ENCODE measurements at places on chromosomes 16 and 17.

DNA sequence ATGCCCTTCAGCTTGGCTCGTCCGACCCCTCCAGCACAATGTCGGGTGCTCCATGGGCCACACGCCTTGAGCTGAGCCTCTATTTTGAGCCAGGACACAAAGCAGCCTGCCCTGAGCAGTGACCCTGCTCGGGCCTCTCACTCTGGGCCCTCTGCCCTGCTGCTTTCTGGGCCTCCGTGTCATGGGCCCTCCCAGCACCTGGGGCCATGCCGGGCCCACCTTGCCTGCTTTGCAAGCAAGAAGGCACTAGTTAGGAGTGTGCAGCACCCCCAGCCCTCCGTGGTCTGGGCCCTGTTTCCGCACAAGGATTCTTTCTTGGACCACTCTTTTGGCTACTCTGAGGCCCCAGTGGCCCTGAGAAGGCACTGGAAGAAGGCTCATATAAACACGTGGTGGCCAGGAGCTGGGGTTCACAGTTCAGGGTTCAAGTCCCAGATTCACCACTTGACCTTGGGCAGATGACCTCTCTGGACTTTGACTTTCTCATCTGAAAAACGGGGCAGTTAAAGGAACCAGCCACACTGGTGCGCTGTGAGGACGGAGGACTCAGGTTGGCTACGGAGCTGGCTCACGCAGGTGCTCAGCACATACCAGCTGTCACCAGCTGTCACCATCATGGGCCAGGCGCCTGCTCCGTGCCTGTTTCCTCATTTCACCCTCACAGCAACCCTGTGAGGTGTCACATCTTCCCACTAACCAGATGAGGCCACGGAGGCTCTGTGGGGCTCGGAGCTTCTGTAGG, 166.0 kb upstream of the GSE1 start:
- DNase-seq, result no peak

DNA sequence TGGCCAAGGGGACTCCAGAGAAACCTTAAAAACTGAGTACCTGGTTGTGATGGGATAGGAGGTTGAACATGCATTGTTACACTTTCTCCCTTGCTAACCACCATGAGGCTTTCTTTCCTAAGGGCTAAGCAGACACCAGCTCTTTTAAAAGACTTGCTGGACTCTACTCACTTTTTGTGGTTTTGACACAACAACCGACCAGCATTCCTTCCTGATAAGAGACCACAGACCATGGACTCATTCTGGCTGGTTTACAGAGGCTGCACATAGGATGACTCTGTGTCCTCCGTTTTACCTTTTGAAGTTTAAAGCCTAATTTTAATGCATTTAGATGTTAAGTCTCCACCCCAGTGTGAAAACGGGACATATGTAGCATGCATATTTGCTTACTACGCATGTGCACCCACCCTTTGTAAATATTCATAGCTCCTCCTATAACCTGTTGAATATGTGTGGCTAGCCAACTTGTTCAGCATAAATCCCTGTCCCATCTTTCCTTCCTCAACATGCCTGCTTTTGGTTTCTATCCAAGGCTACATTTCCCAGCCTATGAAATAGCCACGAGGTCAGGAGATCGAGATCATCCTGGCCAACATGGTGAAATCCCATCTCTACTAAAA, 475.9 kb downstream of the GRIN2A start:
- DNase-seq, result no peak

DNA sequence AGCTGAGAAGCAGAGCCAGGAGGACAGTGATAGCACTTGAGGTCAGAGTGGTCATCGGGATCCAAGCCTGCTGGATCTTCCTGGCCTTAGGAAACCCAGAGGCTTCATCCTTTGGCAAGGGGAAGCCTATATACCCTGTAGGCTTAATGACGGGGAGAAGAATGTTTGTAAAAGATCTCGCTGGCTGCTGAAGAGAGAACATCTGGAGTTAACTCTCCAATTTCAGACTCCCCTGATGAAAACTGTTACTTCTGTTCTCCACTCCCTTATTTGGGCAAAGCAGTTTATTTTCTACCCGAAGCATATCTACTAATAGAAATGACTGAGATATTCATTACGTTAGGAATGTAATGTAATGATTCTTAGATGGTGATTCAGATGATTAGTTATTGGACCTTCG, 487.0 kb downstream of the CDH13 start:
- DNase-seq, result no peak

GRCh38 chr17:48004983-48005382, 32.6 kb downstream of the COPZ2 start:
- DNase-seq, result no peak

GRCh38 chr17:79057737-79058385, 16.8 kb upstream of the ENGASE start:
- DNase-seq, result no peak

DNA sequence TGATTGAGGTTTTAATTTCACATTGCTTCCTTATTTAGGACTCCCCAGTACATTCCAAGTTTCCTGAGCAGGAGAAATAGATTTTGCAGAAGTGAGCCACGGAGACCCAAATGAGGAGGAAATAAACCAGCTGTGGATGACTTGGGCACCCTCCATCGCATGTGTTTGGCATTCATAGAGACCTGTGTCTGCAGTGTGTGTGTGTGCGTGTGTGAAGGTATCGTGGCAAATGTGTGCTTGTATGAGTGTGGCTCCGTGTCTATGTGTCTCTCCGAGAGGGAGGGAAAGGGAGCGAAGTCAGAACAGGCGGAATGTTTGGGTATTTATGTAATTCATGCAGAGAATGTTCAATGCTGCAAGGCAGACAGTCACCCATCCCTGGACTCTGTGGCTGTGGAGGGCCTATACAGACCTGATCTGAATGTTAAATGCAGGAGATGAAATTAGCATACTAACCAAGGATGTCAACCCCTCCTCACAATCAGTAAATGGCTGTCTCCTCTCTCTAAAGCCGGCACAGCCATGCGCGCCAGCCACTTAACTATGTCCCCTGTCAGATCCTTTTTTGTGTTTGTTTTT, 186.0 kb upstream of the ZFHX3 start:
- no peak for DNase-seq

DNA sequence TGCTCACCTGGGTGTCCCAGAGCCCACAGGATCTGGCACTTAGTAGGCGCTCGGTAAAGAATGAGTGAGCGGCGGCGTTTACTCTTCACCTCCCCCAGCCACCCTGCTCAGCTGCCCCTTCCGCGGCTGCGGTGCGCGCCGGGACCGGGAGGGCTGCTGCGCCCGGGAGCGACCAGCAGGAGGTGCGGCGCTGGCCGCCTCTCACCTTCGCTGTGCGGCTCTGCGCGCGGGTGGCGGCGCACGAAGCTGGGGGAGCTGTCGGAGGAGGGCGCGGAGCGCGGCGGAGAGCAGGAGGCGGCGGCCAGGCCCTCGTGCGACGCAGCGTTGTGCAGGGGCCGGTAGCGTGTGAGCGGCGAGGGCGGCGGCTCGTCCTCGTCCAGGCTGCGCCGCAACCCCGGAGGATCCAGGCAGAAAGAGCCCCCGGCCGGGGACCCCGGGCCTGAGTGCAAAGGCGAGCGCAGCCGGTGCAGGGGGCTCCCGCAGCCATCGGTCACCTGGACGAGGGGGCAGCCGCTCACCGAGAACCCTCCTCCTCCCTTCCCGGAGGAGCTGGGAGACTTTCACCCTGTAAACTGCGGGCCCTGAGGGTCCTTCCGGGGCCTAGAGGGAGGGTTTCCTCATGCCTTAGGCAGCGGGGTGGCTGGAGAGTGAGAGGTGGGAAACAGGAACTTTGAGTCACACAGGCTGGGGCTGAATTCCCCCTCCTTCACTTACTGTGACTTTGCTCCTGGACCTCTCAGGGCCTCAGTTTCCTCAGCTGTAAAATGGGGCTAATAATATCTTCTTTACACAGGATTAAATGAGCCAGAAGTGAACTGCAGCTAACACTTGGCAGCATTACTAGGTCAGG, 12.5 kb downstream of the SAMD14 start:
- DNase-seq, result no peak

DNA sequence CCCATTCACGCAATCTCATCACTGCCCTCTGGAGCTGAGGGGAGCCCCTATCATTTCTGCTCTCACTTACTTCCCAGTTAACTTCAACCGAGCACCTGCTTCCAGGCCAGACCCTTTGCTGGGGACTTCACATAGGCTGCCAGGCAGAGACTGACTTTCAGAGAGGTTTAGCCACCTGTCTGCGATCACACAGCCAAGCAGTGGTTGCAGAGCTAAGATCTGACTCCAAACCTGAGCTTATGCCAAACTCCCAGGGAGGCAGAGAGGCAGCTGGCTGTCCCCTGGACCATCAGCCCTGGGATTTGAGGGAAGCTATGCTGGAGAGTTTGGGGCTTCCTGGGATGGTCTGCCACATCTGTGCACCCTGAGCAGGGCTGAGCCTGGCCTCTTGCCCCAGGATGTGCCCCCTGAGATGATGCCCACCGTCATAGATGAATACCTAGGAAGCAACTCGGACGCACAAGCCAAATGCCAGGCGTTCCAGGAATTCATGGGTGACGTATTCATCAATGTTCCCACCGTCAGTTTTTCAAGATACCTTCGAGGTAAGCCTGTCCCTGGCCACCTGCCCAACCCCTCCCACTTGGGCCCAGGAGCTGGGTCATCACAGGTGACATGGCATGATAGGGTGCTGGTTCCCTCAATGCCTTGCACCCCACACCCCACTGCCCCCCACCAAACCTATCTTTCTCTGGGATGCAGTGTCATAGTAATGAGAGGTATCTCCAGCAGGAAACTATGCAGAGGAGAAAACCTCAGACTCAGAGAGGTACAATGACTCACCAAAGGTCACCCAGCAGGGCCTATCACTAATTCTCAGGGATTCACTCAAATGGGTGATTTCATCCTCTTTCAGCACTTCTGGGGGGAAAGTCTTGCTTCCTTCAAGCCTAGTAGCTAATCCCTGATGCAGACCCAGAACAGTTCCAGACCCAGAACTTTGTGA, 10.0 kb downstream of the CES3 start:
- DNase-seq, result no peak

DNA sequence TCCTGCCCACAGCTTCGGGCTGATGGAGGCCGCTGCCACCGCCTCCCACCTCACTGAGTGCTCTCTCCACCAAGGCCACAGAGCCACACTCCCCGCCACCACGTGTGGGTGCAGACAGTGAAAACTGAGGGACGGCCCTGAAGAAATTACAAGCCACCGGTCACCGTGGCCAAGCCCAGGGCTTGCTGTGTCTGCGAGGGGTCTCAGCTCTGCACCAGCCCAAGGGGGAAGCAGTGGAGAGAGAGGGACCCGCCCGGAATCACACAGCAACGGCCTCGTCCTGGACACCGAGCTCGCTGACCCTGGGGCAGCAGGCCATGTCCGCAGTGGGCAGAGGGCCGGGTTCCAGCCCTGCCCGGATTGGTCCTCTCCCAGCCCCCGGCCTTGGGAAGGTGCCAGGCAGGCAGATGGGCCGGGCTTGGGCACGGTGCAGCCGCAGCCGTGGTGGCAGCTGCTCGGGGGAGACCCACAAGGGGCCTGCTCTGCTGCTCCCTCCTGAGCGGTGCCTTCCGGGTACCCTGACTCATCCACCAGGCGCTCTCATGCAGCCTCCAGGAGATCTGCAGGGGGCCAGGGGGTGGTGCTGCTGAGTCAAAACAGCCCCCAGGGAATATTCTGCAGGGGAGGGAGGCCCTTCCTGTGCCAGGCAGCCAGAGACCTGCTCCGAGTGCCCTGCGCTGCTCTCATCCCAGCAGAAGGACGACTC, 52.0 kb downstream of the CBFA2T3 start:
- DNase-seq, result no peak

GRCh38 chr17:51078009-51078592, 42.6 kb downstream of the SPAG9 start:
- no peak for DNase-seq

DNA sequence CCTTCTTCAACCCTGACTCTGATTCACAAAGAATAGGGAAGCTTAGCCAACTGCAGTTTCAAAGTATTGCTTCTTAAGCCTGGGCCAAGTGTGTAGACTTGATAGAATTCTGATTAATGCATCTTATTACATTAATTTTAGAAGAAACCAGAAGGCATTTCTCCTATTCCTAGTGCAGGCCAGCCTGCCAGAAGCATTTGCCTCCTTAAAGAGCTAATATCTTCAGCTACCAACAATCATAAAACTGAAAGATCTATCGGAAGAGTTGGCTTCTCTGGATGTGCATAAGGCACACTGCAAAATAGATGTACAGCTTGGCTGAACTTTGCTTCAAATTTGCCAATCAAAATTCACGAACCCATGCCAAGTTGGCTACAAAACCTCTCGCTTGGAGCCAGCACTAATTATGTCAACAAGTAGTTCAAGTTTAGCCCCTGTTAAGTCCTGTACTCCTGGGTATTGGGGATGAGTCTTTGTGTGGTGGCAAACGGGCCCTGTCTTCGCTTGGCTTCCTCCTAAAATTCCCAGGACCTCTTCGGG, 717.8 kb downstream of the WWOX start:
- no peak for DNase-seq

GRCh38 chr16:87789437-87790291, 23.9 kb upstream of the KLHDC4 start:
- no peak for DNase-seq

DNA sequence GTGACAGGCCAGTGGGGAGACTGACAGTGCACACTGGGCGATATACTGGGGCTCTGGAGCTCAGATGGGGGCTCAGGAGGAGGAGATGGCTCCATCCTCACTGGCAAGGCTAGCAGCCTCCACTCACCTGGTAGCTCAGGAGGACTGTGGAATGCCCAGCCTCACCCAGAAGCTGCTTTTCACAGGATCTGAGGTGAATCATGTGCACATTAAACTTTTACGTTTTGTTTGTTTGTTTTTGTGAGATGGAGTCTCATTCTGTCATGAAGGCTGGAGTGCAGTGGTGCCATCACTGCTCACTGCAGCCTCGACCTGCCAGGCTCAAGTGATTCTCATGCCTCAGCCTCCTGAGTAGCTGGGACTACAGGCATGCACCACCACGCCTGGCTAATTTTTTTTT, 28.6 kb downstream of the ADCY7 start:
- DNase-seq, result no peak

GRCh38 chr16:66289986-66290385, 76.5 kb upstream of the CDH5 start:
- DNase-seq, result no peak

GRCh38 chr16:23539984-23540816, 16.9 kb downstream of the EARS2 start:
- DNase-seq, result no peak

DNA sequence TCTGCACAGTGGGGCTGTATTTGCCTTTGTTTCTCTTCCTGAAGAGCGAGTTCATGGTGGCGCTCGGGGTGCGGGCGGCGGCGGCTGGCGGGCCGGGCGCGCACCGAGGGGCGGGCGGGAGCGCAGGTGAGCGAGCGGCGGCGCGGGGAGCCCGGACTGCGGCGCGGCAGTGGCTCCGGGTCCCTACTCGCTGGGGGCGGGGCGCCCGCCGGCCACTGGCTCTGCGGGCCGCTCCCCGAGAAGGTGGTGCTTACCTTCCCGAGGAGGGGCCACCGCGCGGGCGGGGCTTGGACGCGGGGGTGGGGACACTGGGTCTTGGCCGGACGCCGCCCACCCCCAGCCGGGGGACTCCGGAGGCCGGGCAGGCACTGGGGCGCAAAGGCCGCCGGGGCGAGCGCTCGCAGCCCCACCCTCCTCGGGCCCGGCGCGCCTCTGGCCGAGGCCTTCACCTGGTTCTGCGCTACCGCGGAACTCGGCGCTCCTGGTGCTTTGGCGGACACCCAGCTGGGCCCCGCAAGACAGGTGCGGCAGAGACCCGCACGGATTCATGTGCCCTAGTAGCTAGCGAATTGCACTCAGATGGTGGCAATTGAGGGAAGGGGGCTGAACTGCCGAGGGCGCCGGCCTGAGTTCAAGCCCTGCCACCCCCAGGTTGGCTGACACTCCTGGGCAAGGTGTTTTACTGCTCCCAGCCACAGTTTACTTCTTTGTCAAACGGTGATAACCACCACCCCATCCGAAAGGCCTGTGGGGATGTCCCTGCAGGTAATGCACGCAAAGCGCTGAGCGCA, at the start of gene PPL:
PPL (minus strand) TSS at position 158 of the 791 bp plus-strand sequence; CDS start at position 55, 103 bp downstream.
- DNase-seq, result no peak

GRCh38 chr17:17511293-17511741, 15.1 kb upstream of the RASD1 start:
- no peak for DNase-seq
